ENCODE measurements at places on chromosomes 5 and 9.

DNA sequence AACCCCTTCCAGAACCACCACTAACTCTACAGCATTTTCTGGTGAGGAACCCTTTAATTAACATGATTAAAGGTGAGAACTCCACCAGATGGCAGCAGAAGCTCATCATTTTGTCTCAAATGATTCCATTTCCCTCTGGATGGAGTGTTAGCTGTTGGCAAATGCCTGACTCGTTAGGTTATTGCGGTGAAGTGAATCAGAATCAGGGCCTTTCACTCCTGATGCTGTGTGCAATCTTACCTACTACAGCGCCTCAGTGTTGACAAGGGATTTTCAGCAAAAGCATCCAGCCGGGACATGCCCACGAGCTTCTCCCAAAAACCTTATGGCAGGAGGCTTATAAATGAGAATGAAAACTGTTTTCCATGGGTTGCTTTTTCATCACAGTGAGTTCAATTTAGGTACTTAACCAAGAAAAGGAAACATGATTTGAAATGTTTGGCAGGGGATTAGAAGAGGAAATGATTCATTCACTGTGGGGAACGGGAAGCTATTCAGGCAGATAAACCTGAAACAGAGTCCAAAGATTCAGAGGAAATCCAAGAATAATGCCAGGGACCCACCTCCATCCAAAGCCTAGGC lies 48.0 kb upstream of the CAST start:
- H3K27ac ChIP-seq: peak overlapping the region; percentile 26
- no peaks in the 10 kb centered on the region for H3K36me3 ChIP-seq
- no peaks in the 10 kb centered on the region for H3K4me1 ChIP-seq
- H3K4me3 ChIP-seq: no peak overlapping the region
- H3K27me3 ChIP-seq: no peaks in the 10 kb centered on the region

- H3K36me3 ChIP-seq: peaks cover 7% of the 10 kb centered on the region
- H3K4me3 ChIP-seq: no peak overlapping the region
- H3K27me3 ChIP-seq: no peaks in the 10 kb centered on the region
- no peak overlapping the region for H3K27ac ChIP-seq
Observed at GRCh38 chr5:148387325-148387724, 3.6 kb downstream of the FBXO38 start.

- H3K4me1 ChIP-seq: no peaks in the 10 kb centered on the region
- no peaks in the 10 kb centered on the region for H3K27me3 ChIP-seq
- no peaks in the 10 kb centered on the region for H3K36me3 ChIP-seq
- H3K27ac ChIP-seq: no peak overlapping the region
- DNase-seq: no peak
Observed at GRCh38 chr5:114065912-114066311, 296.0 kb upstream of the KCNN2 start.

DNA sequence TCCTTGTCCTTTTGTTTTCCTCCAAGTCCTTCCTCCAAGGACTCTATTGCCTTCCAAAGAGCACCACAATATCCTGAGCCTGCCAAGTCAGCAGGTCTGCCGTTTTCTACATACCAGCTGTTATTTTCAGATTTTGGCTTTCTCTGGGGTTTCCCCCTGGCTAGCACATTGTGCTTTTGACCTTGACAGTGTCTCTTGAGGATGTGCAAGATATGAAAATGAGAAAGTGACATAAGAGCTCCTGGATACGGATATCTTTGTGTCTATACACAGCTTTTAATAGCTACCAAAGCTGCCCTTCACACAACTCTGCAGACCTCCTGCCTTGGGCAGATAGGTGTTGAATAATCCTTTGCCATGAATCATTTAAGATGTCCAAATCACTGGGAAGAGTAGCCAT lies 67.0 kb downstream of the HAPLN1 start:
- no peaks in the 10 kb centered on the region for H3K4me1 ChIP-seq
- no peaks in the 10 kb centered on the region for H3K27me3 ChIP-seq
- no peak for DNase-seq
- H3K36me3 ChIP-seq: no peaks in the 10 kb centered on the region

DNA sequence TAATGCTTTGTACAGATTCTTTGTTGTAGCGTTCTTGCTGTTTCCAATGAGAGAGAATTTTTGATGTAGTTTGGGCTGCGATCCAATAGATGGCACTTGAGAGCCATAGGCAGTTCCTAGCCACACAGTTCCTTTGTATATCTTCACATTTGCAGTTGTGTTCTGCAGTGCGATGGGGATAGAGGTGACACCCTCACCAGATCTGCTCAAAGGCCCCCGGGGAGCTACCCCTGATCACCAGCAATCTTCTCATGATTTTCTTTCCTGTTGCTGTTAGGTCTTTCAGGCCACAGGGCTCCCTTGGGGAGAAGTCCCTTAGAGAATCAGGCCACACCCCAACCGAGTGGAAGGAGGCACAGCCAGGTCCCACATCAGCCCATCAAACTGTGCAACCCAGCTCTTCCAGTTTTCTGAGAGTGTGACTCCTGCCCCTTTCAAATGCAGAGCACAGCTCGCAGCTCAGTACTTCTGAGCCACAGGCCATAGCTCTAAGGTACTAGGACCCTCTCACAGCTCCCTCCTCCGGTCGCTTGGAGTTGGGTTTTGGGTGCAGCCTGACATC lies 353.7 kb downstream of the SLCO4C1 start:
- no peaks in the 10 kb centered on the region for H3K27me3 ChIP-seq
- H3K36me3 ChIP-seq: no peaks in the 10 kb centered on the region
- H3K4me3 ChIP-seq: no peak overlapping the region
- no peaks in the 10 kb centered on the region for H3K4me1 ChIP-seq

DNA sequence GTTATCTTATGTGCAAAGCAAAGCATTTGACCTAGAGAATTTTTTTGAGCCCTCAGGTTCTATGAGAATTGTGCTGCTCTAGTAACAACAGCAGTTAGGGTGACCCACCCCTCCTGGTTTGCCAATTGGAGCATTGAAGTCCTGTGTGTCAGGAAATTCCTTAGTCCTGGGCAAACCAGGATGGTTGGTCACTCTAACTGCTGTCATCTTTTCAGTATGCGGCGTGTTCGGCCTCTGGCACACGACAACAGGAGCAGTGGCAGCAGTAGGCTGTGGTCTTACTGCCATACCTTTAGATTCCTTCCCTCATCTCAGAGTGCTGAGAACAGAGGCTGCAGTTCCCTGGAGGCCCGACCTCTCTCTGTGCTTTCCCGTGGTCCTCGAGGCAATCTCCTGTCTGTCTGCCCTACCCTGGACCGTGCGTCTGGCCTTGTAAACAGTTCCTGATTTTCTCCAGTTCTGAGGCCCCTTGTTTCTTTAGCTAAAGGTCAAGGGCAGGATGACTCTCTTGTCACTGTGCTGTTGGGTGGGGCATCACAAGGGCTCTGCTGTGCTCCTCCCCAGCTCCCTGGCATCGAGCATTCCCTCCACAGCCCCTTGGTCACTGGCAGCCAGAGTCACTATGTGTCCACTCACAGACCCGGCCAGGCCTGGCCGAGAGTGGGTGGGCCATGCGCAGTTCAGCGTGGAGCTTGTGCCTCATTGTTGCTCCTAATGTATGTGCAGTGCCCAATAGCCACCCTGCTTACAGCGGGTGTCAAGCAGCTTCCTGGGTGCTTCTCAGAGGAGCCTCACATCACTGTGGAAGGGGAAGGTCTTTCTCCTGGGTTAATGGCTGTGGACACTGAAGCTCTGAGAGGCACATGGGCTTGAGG lies 18.5 kb upstream of the COL15A1 start:
- no peaks in the 10 kb centered on the region for H3K4me1 ChIP-seq
- H3K27ac ChIP-seq: no peak overlapping the region
- no peaks in the 10 kb centered on the region for H3K27me3 ChIP-seq
- no peak for DNase-seq
- no peaks in the 10 kb centered on the region for H3K36me3 ChIP-seq
